Activated B cell treated with CpG ODN at 0.5 μM for 24 hours (primary cell): ENCODE measurements at places on chromosomes 4 and X.

DNA sequence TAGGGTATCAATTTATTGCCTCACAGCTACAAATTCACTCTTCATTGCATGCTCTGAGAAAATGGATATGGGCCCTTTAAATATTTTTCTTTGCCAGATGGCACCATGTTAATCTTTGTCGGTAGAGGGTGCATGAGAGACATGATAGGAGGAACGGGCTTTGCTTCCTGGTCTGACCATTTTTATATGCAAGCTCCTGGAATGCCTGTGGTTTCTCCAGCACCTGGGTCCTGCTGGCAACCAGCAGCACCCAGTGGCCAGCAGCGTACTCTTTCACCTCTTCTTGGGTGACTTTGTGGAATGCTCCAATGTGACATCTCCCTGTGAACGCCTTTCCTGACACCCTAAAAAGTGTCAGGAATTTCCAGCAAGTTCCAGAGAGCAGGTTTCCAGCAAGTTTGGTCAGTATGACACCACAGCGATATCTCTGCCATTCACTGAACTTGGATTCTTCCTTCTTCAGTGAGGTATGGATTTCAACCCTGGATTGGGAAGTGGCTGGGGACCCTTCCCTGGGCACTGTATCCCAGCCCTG lies 140.3 kb upstream of the PGRMC2 start:
- no peak for DNase-seq

- no peak for DNase-seq
Measured at GRCh38 chr4:80026100-80026499, 46.9 kb downstream of the ANTXR2 start.

DNA sequence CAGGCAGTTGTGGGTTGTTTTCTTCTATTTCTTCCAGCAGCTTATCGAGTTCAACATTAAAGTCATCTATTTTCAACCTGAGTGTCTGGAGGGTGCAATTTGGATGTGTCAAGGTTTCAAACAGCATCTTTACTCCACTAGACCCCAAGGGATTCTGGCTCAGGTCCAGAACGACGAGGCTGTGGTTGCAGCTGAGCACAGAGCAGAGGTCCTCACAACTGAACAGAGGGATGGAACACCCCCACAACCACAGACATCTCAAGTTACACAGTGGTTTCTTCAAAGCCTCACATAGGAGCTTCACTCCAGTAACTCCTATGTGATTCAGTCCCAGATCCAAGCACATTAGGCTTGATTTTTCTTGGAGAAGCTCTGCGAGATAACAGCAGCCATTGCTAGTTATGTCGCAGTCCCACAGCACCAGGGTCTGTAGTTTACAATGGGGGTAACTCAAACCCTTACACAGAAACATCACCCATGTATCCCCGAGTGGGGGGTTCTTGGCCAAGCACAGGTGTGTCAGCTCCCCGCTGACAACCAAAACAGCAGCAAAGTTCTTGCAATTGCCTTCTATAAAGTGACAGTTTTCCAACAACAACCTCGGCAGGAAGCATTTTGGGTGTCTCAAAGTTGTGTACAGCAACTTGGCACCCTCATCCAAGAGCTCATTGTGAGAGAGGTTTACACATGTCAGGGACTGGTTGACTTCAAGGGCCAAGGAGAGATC lies 2.8 kb downstream of the NLRP2B start:
- no peak for DNase-seq

DNA sequence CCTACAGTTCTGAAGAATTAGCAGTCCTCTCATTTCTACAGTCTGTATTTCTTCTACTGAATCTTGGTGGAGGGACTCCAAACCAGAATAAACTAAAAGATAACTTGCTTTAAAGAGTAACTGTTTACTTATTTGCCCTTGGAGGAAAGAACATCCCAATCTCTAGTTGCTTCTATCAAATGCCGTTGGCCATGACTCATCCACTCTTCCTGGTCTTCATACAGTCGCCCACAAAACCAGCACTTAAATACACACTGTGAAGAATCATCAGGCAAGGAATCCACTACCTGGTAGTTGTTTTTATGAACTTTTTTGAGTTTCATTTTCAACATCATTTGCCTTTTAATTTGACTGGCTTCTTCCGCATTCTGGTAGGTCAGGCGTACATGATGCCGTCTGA lies 14.2 kb downstream of the ZNF518B start:
- DNase-seq = no peak

GRCh38 chr4:165009493-165010227 lies 22.1 kb upstream of the TRIM60 start:
- DNase-seq = no peak
